ENCODE measurements at places on chromosomes 16 and 17.

GRCh38 chr16:83393196-83393981 lies 414.4 kb upstream of the HSBP1 start:
- DNase-seq: no peak

DNA sequence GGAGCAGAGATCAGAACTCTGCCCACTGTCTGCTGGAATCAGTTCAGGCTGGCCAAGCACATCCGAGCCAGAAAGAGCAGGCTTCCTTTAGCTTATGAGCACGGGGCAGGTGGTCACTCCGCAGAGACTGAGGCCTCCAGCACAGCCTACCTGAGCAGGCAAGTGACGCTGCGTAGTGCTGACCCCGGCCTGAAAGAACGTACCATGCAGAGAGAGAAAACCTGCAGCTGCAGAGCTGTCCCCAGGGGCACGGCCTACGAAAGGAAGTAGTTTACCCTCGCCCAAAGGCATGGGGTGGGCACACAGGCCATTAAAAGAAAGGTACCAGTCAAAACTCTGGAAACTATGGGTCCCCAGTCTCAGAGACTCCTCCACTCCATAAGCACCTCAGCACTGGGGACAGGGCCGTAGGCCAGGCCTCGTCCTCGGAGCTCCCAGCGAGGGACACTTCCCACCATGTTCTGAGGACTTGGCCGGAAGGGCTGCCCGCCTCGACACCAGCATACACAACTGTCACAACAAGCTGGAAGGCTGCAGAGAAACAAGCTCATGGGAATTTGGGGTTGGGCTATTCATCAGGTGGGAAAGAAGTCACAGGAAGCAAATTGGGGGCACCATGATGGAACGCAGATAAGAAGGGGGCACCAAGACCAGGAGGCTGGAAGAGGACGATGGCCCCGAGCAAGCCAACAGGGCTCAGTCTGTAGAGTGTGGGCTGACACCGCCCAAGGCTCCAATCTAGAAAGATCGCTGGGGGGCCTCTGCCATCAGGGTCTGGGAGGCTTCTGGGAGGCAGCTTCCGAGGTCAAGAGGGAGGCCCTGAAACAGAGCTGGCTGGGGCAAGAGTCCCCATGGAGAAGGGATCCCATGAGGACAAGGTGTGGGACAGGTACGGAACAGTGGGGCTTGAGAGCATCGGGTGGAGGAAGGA lies 21.2 kb downstream of the MEAK7 start:
- no peak for DNase-seq

- DNase-seq: no peak
Observed at GRCh38 chr16:57603115-57604024, 25.1 kb upstream of the ADGRG1 start.

GRCh38 chr17:12584727-12585126 lies 81.0 kb upstream of the MYOCD start:
- no peak for DNase-seq

- DNase-seq: no peak
Observed at GRCh38 chr17:80783486-80783885, 208.2 kb upstream of the CHMP6 start.

- DNase-seq: no peak
Observed at GRCh38 chr16:28924399-28924761, 658 bp downstream of the RABEP2 start.

GRCh38 chr17:72176951-72177660 lies 56.3 kb downstream of the SOX9 start:
- DNase-seq: no peak

DNA sequence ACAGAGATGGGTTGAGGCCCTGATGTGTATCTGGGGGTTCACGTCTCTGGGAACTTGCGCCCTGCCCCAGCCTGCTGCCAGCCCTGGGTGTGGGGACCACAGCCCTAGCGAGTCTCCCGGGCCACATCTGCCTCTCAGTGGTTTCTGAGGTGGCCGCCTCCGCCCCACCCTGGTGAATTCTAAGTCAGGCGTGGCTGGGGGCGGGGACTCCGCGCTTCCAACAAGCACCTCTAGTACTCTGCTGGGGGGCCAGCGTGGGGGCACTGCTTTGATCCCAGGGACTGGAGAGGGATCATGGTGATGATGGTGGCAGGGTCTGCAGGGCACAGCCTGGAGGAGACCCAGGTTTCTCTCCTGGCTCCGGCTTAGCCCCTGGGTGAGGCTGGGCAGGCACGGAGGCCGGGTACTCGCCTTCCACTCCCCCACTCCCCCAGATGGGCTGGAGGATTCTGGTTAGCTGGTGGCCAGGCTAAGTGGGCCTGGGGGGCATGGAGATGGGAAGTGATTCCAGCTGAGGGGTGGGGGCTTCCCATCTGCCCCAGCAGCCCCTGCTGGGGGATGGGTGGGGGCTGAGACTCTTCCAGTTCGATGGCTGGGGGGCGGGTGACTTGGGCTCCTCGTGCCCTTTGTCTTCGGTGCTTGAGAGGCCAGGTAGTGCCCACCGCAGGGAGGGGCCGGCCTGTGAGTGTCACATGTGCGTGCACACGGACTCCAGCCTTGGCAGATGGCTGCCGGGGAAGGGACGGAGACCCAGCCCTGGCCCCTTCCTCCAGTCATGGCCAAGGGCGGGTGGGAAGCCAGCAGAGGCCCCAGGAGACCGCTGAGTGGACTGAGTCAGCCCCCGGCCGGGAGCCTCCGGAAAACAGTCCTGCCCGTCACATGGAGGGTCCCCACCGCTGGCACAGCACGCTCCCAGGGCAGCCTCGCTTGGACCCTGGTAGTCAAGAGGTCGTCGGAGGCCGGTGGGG lies 3.9 kb downstream of the GLIS2 start:
- DNase-seq: no peak

DNA sequence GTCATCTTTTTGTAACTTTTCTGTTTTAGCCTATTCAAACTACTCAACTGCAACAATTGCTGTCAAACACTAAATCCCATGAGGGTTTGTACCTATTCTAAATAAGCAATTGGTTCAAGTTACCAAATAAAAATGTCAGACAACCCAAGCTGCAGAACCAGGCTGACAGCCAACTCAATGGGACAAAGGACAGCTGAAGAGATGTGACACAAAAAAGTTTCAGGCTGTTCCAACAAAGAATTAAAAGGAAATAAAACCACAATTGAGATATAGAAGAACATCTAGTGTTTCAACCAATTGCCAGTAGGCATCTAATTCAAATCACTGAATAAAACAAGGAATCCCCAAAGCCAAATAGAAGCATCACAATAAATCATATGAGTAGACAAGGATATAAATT lies 49.3 kb downstream of the GRB7 start:
- no peak for DNase-seq

- no peak for DNase-seq
Observed at GRCh38 chr17:13590441-13590840, 11.3 kb downstream of the HS3ST3A1 start.

DNA sequence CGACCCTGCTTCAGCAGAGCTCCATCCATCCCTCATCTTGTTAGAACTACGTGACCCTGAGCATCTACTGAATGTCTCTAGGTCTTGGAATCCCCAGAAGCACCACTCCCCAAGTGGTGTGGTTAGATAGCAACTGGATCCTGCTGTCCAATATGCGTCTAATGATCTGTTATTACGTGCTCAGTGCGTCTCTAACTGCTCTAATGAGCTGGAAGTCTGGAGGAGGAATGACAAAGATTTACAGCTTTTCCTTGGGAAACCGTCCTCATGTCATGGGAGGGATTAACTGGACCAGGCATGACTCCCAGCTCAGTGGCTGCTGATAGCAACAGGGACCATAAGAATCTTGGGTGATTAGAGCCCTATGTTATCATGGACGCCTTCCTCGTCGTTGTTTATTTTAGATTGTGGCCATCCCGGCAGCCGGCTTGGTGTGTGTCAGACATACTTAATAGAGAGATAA lies 150.9 kb downstream of the HS3ST3B1 start:
- no peak for DNase-seq

DNA sequence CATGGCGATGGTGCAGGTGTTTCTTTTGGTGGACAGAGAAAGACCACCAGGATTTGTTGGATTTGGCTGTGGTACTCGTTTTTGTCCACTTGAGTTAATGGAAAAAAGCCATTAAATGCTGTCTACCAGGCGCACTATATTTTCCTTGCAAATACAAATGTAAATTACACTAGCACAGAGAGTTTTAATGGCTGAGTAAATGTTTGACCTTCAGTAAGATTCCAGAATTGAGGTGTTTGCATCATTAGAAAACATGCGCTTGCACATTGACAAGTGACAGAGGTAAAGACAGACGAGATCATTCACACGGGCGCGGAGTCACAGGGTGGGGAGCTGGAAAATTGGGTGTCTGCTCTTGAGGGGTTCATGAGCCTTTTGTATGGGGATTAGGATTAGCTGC lies 53.5 kb upstream of the AKTIP start:
- DNase-seq: no peak

- no peak for DNase-seq
Observed at GRCh38 chr17:15240644-15241043, 24.5 kb downstream of the PMP22 start.
